Naive thymus-derived CD8-positive, alpha-beta T cell (primary cell): ENCODE measurements at places on chromosomes 5 and 9. TPM values are rescaled to one million over a fixed set of nuclear protein-coding genes. Genes with fewer than 3 reads are reported as not detected.

GRCh38 chr9:107585465-107585864 lies 95.9 kb upstream of the KLF4 start:
- no peak overlapping the region for H3K27ac ChIP-seq
- peaks cover 3% of the 10 kb centered on the region for H3K27me3 ChIP-seq
- no peak overlapping the region for H3K4me3 ChIP-seq
- H3K36me3 ChIP-seq, result no peaks in the 10 kb centered on the region
- no peak for DNase-seq

GRCh38 chr5:142740474-142741242 lies 29.5 kb upstream of the ARHGAP26 start:
- no peak for DNase-seq
- H3K4me1 ChIP-seq, result peaks cover 2% of the 10 kb centered on the region
- H3K27ac ChIP-seq, result no peak overlapping the region
- no peaks in the 10 kb centered on the region for H3K36me3 ChIP-seq
- no peak overlapping the region for H3K4me3 ChIP-seq

The CATSPER3 gene
- not detected for polyA plus RNA-seq

The SCGB3A2 gene
- polyA plus RNA-seq, result not detected

The SLC46A2 gene
- polyA plus RNA-seq, result not detected
